ENCODE measurements at places on chromosomes 5 and 9.
A peak's percentile ranks its signal among the peaks of the same experiment; 100 is the strongest.

DNA sequence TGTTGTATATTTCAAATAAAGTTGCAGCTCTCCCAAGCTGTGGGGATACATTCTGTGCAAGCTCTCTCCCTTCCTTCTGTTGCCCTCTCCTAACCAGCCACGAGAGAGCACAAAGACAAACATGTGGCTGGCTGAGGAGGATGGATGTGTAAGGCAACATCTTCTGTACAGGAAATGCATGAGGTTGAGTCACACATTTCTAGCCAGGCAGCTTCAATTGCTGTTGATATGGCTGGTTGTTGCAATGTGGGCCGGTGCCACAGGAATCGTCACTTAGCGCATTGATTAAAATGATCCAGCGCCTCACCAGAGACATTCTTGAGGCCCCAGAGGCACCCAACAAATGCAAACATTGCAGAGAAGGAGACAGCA lies 207.1 kb downstream of the ICE1 start:
- DNase-seq: no peak

DNA sequence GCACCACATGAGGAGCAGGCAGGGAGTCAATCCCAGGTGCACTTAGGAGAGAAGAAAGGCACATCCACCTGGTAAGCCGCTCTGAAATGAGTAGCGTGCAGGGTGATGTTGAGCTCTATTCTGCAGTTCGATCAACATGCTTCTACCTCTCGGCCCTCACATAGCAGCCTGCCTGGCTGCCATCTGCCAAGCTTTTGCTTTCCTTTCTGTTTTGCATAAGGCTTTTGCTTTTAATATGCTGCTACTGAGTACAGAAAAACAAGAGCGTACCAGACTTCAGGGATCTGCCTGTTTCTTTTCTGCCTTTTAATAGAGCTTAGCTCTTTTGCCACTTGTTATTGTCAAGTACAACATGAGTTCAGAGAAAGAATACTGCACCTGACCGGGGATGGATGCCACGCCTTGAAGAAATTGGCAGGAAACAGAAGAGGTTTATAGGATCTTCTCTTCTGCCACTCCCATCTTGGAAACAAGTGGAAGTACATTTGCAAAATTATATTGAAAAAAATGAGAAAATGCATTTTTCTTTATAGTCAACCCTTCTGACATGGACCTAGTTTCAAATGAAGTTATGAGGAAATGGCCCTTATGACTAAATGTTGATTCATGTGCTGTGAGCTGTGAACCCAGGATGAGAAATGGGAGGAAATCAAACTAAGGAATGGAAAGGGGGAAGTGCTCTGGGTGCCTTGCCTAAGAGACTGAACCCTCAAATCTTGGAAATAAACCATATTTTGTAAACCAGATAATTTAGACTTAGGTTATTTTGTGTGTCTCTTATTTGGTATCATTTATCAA lies 4.0 kb upstream of the FCHO2 start:
- no peak for DNase-seq

GRCh38 chr9:134027561-134027960 lies 2.3 kb downstream of the BRD3OS start:
- DNase-seq: no peak

GRCh38 chr9:69593301-69593700 lies 78.9 kb downstream of the APBA1 start:
- DNase-seq: no peak

GRCh38 chr5:127660047-127660733 lies 11.3 kb downstream of the CTXN3 start:
- no peak for DNase-seq

DNA sequence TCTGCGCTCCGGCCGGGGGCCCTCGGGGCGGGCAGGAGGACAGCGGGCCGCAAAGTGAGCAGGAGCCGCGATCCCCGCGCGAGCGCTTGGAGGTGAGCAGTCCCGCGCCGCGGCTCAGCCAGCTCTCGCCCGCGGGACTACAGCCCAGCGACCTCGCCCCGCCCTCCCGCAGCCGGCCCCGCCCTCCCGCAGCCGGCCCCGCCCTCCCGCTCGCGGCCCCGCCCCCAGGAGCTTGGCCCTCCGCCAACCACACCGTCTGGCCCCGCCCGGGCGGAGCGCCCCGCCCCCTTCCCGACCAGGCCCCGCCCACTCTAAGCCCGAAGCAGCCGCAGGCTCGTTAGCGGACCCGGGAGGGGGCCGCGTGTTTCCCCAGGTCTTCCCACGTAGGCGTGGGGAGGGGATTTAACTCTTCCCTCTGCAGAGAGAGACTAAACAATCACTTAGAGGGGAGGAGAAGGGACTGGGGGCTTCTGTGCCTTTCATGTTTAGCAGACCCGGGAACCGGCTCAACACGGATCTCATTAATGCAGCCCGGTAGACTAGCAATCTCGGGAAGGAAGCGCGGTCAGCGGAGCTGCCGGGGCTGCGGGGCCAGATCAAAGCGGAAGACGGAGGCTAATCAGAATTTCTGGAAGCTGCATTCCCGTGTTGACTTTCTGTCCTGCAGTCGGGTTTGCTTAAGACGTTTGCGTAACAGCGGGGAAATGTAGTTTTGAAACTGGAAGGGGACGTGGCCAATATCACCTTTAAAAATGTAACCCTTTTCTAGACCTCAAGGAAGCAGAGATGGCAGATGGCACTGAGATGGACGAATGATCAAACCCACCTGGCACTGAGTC lies at the start of gene MYO10:
TSS of gene MYO10 (minus strand) at position 139 of the 839 bp plus-strand sequence. CDS start 480 bp downstream, outside the sequence.
- peak; percentile 75 for DNase-seq

GRCh38 chr9:133653638-133654037 lies 17.5 kb downstream of the DBH start:
- DNase-seq: no peak

DNA sequence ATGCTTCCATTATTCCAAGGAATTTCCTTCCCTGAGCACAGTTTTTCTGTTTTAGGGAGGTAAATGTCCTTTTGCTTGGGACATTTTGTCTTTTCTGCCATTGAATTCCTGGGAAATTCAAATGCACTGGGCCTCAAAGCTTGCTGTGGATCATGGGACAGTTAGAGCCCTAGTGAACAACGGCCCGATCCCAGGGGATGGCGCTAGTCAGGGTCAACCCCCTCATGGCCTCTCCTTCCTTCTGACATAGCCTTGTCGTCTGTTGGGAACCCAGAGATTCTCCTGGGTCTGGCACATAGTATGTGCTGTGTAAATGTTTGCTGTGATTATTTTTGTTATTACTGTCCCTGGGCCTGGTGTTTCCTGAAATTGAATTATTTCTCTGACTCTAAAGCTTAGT lies 30.7 kb upstream of the COL15A1 start:
- no peak for DNase-seq

GRCh38 chr9:110081395-110081794 lies 126.6 kb downstream of the C9orf152 start:
- no peak for DNase-seq

- DNase-seq: no peak
Measured at GRCh38 chr9:99868845-99869244, 37.6 kb upstream of the STX17 start.

DNA sequence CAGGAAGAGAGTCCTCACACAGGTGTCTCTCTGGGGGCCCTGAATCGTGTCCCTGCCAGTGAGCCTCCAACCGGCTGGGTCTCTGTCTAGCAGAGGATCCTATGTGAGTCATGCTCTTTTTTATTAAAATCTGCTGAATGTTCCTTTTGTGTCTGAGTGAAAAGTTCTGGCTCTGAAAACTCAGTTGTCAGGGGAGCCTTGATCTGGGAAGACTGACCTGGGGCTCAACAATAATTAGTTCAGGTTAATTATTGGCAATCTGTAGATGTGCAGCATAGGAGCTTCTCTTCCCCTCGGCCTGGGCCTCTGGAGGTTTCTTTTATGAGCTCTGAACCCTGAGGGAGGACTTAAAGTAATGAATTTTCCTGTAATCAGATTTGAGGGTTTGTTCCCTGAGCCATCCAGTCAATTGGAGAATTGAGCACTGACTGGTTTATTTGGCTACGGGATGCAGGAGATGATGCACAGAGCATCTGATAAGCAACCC lies 45.2 kb downstream of the ALG2 start:
- no peak for DNase-seq

GRCh38 chr5:153964880-153965645 lies 73.6 kb downstream of the FAM114A2 start:
- DNase-seq: peak; percentile 71

DNA sequence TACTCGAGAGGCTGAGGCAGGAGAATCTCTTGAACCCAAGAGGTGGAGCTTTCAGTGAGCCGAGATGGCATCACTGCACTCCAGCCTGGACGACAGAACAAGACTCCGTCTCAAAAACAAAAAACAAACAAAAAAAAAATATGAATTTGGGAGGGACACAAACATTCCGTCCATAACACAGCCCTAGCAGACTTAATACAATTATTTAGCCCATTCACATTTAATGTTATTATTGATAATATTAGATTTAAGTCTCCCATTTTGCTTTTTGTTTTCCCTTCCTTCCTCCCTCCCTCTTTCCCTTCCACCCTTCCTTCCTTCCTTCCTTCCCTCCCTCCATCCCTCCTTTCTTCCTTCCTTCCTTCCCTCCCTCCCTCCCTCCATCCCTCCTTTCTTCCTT lies 4.6 kb upstream of the CCNI2 start:
- no peak for DNase-seq

DNA sequence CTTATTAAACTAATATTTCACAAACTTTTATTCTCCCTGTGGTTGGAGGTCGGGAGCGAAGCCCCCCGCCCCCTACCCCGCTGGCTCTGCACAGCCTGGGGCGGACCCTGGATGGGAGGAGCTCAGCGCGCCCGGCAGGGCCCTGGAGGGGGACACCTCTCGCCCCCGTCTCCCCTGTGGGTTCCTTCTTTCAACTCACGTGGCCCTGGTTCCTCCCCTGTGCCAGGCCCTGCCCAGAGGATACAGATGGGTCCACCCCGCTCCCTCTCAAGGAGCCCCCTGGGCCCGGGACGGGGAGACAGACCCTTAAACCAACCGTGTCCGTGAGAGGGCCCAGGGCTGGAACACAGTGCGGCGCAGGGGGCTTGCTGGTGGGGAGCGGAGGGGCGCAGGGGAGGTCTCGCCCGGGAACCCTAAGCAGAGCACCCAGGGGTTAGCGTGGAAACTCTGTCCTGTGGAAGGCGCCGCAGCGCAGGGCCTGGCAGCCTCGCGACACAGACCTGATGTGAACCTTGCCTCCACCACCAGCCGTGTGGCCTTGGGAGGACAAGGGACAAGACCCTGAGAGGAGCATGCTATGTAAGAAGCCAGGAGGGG lies 103.7 kb upstream of the MVB12B start:
- DNase-seq: peak; percentile 45

DNA sequence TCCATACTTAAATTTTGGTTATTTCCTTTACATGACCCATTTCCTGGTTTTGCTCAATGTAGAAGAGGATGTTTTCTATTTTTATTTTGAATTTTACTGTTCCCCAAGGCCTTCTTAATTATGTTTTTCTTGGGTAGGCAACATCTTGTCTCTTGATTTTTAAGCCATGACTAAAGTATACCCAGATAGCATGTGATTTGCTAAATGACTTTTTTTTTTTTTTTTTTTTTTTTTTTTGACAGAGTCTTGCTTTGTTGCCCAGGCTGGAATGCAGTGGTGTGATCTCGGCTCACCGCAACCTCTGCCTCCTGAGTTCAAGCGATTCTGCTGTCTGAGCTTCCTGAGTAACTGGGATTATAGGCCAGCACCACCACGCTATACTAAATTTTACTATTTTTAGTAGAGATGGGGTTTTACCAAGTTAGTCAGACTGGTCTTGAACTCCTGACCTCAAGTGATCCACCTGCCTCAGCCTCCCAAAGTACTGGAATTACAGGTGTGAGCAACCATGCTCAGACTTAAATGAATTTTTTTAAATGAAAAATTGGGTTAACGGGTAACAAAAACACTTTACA lies 198.6 kb upstream of the DAB2 start:
- DNase-seq: no peak

DNA sequence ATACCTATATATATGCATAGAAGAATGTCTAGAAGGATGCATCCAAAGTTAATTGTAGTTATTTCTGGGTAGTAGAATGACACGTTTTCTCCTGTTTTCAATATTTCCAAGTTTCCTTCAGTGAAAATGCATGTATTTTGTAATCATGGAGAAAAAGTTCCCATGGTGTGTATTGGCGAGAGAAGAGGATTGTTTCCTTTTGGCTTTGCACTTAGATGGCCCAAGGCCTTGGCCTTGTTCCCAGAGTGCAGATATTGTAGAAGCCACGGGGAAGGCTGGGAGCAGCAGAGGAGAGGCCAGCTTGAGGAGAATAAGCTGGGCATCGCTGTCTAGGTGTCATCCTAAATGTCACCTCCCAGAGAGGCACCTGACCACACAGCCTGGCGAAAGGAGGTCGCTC lies 44.0 kb downstream of the IRF1 start:
- no peak for DNase-seq

DNA sequence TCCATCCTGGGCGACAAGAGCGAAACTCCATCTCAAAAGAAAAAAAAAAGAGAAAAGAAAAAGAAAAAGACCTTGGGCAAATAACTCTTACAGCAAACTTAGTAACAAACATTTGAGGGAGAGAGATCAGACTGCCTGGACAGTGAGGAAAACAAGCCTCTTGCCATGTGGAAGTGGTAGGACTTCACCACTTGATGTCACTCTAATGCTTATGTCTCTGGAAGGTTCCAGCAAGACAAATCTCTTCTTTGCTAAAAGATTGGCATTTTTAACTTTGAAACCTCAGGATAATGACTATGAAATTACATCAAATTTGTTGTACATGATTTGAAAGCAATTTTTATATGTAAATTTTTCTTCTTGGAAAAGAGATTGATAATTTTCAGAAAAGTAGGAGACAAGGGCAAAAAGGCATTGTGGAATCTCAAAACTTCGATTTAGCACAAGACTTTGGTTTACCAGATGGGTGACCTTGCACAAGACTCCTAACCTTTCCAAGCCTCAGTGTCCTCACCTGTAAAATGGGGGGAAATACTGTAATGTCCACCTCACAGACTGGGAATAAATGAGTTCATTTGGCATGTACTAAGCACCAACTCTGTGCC lies 5.4 kb downstream of the ACTL7B start:
- no peak for DNase-seq

GRCh38 chr5:1732238-1732941 lies 67.2 kb downstream of the MRPL36 start:
- peak; percentile 40 for DNase-seq

GRCh38 chr5:150485693-150486401 lies 22.1 kb upstream of the NDST1 start:
- DNase-seq: peak; percentile 73

DNA sequence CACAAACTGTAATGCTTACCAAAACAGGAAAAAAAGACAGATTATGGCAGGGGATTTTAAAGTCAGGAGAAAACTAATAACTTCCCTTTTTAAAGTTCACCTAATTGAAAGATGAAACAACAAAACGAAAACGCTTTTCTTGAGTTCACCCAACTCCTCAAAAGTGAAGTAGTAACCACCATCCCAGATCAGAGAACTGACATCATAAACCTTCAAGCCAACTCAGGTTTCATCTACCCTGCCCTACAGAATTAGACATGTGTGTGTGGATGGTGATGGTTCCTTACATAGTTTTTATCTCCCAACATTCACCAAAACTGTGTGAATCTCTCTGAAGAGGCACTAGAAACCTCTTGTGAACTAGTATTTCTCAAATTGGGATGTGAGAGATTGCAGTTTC lies 195.2 kb upstream of the PTGER4 start:
- DNase-seq: no peak

DNA sequence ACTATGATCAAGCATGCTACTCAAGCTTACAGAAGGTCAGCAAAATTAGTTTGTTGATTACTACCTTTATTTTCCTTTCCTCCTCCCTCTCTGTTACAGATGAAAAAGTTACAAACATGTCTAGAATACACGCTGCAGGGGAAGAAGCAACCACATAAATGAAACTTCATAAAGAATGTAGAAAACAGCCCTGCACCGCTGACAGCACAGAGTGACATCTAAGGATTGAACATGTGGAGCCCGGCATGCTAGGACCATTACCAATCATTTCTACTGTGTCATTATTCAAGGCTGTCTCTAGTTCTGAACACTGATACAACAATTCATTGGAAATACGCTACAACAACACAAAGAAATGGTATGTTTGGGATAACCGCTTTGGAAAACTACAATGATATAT lies 261.1 kb downstream of the MLLT3 start:
- DNase-seq: no peak
